ENCODE measurements at places on chromosomes 16 and 17.
A peak's percentile ranks its signal among the peaks of the same experiment; 100 is the strongest.

DNA sequence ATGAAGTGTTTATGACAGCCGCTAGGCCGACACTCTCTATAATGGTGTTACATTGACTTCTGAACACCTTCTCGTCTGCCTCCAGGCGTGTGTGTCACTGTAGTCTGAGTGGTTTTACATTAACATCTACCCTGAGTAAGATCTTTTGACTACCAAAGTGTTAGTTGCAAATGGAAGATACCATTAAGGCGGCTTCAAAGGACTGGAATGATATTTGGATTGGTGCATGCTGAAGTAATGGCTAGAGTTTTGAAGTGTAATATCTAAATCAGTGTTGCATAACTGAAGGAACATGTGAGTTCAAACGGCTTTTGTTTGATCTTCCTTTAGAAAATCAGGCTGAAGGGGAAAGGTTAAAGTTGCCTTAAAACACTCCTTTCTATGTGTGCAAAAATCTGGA is 52.2 kb downstream of the BCAS3 start:
- DNase-seq = no peak

GRCh38 chr16:72124761-72125634 is 31.4 kb downstream of the DHX38 start:
- DNase-seq = peak; percentile 88

DNA sequence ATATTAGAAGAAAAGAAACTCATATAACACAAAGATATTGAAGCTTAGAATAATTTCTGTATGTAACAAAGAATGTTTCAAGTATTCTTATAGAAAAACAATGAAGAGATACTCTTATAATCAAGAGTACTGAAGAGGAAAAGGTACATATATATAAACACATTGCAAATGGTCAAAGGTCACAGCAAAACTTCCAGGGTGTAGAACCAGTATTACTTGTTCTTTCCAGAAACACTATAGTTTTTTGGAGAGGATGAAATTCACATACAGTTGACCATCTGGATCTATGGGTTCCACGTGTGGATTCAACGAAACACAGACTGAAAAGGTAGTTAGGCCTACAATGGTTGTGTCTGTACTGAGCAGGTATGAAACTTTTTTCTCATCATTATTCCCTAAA is 22.6 kb downstream of the PRPSAP1 start:
- no peak for DNase-seq

- no peak for DNase-seq
Observed at GRCh38 chr16:76297941-76298340, 20.7 kb downstream of the CNTNAP4 start.

DNA sequence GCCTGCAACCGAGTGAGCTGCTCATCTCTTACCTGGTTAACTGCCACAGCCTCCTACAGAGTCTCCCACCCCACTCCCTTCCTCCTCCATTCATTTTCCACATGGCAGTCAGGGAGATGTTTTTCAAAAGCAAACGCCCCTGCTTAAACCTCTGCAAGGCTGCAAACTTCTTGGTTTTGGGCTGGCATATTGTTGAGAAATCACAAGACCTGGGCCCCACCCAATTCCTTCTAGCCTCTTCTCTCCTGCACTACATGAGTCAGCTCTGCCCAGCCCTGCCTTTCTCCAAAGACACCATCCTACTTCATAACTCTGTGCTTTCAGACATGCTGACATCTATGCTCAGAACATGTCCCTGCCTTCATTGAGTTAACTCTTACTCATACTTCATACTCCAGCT is 136.1 kb downstream of the SPACA3 start:
- DNase-seq = no peak

DNA sequence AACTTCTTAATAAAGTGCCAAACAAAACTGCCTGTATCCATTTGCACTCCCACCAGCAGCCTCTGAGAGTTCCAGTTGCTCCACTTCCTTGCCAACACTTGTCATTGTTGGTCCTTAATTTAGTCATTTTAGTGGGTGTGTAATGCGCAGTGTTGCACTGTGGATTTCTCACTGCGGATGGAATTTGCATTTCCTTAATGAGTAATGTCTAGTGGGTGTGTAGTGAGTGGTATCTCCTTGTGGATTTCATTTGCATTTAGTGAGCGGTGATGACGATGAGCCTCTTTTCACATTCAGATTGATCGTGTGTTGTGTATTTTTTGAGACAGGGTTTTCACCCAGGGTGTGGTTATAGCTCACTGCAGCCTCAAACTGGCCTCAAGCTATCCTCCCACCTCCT is 4.1 kb upstream of the MSLN start:
- no peak for DNase-seq

DNA sequence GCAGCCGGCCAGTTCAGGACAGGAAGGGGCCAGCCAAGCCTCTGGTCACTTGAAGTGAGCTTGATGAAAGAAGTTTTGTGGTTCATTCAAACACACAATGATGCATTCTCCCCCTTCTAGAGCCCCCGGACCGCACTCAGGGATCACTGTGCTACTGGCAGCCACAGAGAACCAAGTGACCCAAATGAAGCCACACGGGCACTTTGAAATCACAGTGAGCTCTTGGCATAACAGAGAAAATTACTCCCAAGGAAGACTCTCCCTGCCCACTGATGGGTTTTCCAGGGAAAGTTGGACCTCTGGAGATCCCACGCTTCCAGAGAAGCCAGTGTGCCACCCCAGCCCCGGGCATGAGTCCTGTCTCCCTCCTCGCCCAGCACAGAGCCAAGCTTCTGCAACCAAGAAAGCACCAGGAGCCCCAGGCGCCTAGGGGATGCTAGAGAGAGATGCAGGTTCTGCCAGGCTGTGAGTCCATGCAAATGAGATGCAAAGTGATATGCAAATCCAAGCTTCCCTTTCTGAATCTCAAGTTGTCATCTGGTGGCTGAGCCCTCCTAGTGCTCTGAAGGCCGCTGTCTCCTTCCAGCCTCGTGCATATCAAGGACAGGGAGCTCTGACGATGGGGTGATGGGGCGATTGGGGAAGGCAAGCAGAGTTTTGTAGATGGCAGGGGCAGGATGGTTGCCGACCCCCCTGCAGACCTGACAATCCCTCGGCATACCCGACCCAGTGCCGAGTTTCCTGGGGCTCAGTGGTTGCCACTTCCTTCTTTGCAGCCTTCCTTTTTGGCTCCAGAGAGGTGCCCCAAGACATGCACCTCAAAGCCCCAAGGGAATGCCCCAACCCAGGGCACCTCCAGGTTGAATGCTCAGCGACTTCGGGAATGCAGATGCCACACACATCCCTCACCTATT is 59.7 kb upstream of the TNRC6C start:
- no peak for DNase-seq

DNA sequence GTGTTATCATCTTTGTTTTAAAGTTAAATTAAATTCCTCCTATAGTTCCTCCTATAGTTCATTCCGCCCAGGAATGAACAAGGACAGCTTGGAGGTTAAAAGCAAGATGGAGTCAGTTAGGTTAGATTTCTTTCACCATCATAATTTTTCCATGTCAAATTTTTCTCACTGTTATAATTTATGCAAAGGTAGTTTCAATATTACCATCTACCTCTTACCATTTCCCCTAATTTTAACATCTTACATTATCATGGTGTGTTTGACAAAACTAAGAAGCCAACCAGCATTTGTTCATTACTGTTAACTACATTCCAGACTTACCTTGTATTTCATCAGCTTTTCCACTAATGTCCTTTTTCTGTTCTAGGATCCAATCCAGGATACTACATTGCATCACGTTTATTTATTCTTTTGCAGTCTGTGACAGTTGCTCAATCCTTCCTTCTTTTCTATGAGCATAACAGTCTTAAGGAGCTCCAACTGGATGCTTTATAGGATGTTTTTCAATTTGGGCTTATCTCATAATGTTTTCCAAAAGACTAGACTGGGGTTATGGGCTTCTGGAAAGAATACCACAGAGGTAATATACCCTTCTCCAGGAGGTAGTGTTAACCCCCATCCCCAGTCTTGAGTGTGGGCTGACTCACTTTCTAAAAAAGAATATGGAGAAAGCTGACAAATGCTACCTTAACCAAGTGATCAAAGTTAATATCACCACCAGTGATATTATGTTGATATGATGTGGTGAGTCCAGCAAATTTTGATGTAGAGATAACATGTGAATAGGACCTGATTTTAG is 158.5 kb downstream of the PPM1E start:
- DNase-seq = no peak

- DNase-seq = no peak
Observed at GRCh38 chr16:87854907-87855683, 14.2 kb downstream of the SLC7A5 start.

DNA sequence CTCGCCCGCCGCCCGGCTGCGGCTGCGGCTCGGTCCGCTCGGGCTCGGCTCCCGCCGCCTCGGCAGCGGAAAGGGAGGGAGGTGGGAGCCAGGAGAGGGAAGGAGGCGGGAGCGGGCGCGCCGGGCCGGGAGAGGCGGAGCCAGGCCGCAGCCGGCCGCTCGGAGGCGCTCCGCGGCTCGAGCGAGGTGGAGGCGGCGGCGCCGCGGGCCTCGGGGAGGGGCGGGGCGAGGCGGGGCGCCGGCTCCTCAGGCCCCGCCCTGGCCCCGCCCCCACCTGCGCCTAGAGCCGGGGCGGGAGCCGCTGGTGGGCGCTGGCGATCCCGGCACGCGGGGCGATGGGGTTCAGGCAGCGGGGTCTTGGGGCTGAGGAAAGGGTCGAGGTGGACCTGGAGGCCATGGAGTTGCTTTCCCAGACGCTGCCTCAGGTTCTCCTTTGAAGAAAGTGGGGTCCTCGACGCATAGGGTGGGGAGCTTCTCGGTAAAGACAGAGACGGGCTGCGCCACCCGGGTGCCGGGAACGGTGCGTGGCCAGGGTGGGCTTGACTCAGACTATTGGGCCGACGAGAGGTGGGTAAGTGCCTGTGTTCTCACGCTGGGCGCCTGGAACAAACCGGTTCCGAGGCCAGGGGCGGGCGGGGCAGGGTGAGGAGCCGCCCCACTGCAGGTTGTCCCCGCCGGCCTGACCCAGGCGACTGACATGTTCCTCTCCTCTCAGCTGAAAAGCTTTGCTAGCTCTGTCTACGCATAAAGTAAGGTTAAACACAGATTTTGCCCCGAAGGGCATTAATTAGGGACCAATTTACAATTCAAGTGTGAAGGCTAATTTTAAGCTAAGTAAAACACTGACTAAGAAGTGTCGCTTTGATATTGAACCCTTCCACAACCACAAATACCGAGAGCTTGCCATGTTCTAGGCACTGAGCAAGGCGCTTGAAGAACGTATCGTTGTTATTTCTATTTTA is at the start of gene CMTM4:
Gene CMTM4, minus strand, starts transcription at position 75 of the 962 bp plus-strand sequence. CDS start 218 bp downstream, outside the sequence.
- DNase-seq = peak; percentile 92

- no peak for DNase-seq
Observed at GRCh38 chr16:58862334-58863021, 128.4 kb upstream of the GOT2 start.

GRCh38 chr16:73371584-73372319 is 323.8 kb upstream of the ZFHX3 start:
- peak; percentile 20 for DNase-seq

DNA sequence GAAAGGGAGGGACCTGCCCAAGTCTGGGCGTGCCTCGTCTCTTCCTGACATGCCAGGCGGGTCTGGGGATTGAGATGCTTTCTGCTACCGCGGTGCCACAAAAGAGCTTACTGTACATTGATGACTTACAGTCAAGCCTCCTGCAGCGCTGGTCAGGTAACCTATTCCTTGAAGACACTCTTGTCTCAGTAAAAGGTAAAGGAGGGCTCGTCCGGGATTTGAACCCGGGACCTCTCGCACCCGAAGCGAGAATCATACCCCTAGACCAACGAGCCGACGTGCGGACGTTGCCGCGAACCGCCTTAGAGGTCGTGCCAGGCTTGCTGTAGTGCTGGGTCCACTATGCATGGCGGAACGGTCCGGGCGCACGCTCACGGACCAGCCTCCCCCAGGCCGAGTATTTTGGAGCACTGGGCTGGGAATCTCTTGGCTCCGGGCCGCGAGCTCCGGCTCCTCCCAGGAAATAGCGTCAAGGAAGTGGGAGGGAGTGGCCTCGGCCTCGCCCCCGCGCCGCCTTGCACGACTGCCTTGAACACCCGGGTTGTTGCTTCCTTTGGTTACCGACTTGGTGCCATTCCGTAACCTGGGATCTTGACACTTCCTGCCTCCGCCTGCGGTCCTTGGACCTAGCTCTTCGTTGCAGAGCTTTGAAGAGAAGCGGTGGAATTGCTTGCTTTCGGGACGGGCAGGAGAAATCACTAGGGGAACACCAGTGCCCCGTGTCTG is 12.4 kb upstream of the AURKB start:
- DNase-seq = peak; percentile 98

GRCh38 chr17:2892305-2892971 is 96.2 kb downstream of the RAP1GAP2 start:
- DNase-seq = peak; percentile 94

GRCh38 chr17:61201211-61201610 is 198.4 kb upstream of the TBX2 start:
- DNase-seq = peak; percentile 58

DNA sequence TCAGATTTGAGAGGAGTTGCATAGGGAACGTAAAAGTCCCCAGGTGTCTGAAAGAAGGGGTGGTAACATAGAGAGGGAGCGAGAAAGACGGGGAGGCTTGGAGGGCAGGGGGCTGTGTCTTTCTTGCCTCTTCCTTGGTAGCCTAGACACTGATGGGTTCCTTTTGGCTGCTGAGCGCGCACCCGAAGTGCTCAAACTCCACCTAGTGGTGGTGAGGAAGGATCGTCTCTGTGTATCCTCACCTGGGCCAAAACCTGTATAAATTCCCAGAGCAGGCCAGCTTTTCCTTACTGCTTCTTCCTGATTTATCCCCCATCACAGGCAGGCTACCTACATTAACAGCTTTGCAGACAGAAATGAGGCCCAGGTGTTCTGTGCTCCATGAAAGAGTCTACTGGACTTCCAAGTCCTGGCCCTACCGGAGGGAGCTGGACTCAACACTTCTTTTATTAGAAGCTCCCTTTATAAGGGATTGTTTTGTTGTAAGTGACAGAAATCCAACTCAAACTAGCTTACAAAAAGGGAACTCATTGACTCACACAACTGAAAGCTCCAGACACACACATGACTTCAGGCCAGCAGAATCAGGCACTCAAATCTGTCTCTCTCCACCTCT is 5.5 kb upstream of the SLC25A35 start:
- peak; percentile 89 for DNase-seq

DNA sequence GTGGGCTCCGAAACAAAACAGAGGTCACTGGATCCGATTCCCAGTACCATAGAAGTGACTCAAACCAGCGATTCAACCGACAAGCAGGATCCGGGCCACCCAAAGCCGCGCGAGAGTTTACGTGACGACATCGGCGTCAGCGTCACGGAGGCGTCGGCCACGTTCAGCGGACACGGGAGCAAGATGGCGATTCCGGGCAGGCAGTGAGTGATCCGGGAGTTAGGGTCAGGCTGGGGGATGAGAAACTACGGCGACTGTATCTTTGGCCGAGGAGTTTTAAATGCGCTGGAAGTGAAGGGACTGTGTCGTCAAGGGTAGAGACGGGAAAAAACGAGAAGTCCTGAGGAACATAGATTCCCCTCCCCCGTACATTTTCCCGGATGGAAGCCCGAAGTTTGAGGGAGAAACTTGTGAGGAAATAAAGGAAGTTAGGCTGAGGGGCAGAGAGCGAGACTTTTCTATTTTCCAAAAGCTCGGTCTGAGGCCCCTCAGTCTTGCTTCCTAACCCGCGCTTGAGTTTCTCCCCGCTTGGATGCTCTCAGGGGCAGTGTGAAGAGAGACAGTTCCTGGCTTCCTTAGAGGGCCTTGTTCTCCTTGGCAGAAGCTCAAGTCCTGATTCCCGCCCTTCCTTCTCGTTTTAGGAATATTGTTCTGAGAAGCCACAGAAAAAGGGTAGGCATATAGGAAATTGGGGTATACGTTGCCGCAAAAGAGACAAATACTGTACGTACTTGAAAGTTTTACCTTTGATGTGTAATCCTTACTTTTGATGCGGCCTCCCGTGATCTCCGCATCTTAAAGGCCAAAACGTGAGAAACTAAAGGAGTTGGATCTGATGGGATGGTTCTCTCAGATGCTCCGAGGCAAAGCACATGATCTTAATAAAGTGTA is at the start of gene NSRP1:
Gene NSRP1, plus strand, starts transcription at position 156 of the 891 bp plus-strand sequence. Its CDS starts 28 bp downstream, at position 184.
- peak; percentile 99 for DNase-seq

- DNase-seq = peak; percentile 55
Observed at GRCh38 chr17:34166352-34166751, 88.7 kb upstream of the CCL2 start.

Data from islet precursor cell (in vitro differentiated cells).